Activated CD4-positive, alpha-beta T cell treated with anti-CD3 and anti-CD28 coated beads for 36 hours (primary cell): ENCODE measurements at places on chromosomes 3 and 15.

GRCh38 chr15:83436513-83437158 is 10.5 kb upstream of the SH3GL3 start:
- no peak for DNase-seq

DNA sequence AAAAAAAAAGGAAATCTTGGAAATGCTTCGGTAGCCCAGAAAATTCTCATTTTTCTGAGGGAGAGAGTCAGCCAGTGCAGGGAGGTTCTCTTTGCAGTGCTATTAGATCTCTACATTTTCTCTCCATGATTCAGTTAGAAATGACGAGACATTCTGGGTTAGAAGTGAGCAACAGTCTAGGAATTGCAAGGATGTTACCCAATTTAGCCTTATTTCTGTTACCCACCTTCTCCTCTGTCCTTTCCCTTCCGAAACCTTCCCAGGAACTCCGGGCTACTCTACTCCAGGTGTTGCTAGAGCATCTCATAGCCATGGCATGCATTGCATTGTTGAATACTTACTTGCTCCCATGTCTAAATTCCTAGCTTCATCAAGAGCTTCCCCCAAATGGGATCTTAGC is 106.8 kb downstream of the EDEM1 start:
- no peak for DNase-seq

DNA sequence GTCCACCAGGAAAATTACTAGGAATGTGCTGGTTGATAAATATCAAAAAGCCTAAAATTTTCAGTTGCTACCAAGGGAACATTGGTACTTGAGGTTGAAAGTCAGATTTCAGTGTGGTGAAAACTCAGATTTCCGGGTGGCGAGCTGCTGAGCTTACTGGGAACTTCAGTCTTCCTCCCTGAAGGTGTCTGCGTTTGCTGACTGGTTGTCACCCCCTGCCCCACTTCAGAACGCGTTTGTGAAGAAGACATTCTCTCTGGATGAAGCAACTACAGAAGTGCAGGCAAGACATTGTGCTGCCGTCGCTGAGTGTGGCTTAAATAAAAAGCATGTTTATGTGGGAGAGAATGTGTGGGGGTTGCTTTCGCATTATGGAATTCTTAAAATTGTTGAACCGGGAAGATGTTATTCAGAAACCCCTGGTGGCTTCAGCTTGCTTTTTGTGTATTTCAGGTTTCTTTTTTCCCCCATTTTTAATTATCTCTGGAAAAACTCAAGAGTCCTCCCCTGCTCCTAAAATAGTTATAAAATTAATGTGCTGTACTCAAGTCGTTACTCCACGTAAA is 7.1 kb downstream of the FAM81A start:
- no peak for DNase-seq

- DNase-seq, result peak; percentile 20
Measured at GRCh38 chr3:192887047-192887446, 30.6 kb downstream of the MB21D2 start.

GRCh38 chr3:5343459-5343858 is 156.0 kb downstream of the EDEM1 start:
- DNase-seq, result no peak

DNA sequence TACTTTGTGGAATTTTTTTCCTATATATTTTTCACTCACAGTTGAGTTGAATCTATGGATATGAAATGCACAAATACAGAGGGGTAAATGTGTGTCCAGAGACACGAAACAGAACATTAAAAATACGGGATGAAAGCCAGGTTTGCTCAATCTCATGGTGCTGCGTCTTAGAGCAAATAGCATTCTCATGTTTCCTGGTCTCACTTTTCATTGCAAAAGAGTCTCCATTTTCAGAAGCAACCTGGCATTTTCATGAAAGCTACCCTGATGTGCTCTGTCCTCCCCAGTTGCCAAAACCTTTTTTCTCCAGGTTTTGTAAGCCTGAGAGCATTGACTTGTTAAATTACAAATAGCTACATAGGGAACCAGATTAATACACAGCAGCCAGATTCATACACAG is 49.5 kb upstream of the MBNL1 start:
- no peak for DNase-seq

GRCh38 chr3:152729906-152730305 is 105.0 kb upstream of the P2RY1 start:
- DNase-seq, result no peak

- DNase-seq, result no peak
Measured at GRCh38 chr3:46407970-46408369, 911 bp downstream of the CCRL2 start.

DNA sequence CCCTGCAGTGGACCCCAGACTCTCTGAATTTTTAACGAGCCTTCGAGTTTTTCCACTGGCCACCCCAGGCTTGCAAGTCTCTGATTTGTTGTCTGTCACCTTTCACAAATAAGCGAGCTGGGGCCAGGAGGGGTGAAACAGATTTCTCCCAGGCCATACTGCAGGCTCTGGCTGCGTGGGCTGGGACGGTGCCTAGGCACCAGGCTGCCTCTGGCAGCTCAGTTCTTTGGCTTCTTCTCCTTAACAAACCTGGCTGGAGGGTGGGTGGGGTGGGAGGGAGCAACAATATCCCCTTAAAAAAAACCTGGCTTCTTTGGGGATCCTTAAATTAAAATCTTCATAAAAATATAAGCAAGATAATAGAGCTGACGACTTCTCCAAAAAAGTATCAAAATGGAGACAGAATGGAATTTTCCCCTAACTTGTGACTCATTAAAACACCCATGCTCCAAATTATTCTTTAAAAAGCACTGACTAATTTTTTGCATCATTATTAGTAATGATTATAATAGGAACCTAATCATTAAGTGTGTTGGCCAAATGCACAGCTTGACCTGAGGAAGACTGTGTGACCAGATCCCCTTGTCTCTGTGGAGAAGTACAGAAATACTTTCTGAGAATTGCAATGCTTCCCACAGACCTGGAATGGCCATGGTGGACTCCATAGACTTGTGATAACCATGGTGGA is 84.1 kb downstream of the SNRK start:
- no peak for DNase-seq

- no peak for DNase-seq
Measured at GRCh38 chr3:184177331-184177731, 2.7 kb downstream of the AP2M1 start.

DNA sequence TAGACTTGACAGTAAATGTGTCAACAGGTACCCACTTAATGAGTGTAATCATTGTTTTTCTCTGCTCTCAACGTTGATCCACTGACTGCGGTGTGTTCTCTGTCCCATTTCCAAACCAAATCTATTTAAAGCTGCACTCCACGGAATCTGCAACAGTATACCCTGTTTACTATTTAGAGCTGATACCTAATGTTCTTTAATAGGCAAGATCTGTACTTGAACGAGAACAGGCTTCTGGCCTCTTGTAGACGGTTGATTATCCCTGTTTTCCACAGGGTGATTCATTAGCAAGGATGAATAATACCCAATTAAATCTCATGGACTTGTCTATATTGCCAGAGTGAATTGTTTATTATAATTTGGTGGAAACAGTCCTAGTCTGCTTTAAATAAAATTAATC is 189.9 kb downstream of the LPP start:
- DNase-seq, result no peak

GRCh38 chr3:77319711-77320110 is 279.8 kb downstream of the ROBO2 start:
- DNase-seq, result no peak

GRCh38 chr3:172040078-172040980 is 951 bp downstream of the FNDC3B start:
- peak; percentile 57 for DNase-seq

GRCh38 chr3:85254738-85255137 is 295.9 kb downstream of the CADM2 start:
- no peak for DNase-seq

DNA sequence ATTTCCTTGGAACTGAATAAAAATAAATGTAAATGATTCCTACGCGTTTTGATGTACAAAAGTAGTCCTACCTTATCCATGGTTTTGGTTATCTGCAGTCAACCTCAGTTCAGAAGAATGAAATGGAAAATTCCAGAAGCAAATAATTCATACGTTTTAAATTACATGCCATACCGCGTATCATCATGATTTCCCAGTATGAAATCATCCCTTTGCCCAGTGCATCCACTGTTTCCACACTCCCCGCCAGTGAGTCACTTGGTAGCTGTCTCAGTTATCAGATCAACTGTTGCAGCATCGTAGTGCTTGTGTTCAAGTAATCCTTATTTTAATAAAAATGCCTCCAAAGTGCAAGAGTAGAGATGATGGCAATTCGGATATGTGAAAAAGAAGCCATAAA is 9.1 kb upstream of the MFSD1 start:
- no peak for DNase-seq

DNA sequence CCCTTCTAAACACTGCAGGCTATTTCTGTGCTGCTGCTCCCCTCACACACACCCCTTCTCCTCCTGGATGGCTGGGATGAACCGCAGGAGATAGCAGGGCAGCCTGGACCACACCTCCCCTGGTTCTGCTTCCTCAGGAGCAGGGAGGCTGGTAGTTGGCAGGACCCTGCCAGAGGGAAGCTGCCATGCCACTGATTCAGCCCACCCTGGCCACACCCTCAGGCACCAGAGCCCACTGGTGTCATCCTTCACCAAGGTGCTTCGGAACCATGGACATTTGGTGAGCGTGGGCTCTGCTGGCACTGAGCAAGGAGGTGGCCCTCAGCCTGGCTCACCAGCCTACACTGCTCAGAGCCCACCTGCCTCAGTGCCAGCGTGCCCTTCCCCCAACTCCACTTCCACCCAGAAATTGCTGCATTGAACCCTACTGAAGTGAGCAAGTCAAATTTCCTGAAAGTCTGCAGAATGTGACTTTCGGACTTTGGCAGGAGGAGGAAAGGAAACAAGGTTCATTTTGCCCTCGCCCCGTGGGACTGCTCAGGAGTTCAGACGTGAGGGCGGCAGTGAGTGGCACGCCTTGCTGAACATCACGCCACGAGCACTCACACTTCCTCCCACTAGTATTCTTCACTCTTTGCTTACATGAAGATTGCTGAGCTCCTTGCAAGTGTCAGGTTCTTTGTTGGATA is 26.3 kb downstream of the BMF start:
- no peak for DNase-seq

GRCh38 chr3:172708921-172709773 is 1.7 kb downstream of the NCEH1 start:
- no peak for DNase-seq

- DNase-seq, result no peak
Measured at GRCh38 chr3:66018057-66019033, 20.4 kb downstream of the MAGI1 start.

DNA sequence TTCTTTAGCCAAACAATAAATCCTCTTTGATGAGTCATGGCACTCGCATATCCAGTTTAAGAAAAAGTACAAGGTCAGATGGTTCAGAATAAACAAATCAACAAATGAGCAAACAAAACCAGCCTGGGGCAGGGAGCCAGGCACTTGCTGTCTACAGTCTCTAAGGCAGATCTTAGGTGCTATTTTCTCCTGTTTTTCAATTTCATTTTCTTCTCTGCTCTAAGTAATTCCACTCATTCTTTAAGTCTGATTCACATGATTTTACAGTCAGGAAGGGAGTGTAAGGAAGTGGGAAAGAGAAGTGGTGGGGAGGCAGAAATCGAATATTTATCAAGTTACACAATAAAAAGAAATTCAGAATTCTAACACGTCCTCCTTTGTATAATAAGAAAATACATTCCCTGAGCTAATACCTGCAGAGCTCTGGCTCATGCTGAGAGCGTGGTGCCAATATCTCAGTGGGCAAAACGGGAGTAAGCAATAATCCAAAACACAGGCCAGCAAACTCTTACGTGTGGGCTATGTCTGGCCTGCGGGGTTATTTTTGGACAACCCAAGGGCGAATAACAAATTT is 298.6 kb downstream of the ADAMTS17 start:
- no peak for DNase-seq

- DNase-seq, result no peak
Measured at GRCh38 chr3:56851966-56852884, 50.5 kb upstream of the ARHGEF3 start.

GRCh38 chr15:93088981-93089726 is at the start of gene RGMA:
RGMA (minus strand) TSS chr15:93089211; CDS start chr15:93088932, 279 bp downstream.
- peak; percentile 26 for DNase-seq

DNA sequence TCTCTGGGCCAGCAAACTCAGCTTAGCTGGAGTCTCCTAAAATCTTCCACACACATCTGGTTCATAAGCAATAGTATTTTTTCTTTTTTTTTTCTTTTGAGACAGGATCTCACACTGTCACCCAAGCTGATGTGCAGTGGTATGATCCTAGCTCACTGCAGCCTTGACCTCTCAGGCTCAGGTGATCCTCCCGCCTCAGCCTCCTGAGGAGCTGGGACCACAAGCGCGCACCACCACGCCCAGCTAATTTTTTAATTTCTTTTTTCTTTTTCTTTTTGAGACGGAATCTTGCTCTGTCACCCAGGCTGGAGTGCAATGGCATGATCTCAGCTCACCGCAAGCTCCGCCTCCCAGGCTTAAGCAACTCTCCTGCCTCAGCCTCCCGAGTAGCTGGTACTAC is 34.3 kb downstream of the RNU5B-1 start:
- no peak for DNase-seq

- no peak for DNase-seq
Measured at GRCh38 chr3:56025326-56025725, 442.9 kb downstream of the ERC2 start.

GRCh38 chr15:34716111-34716510 is 38.7 kb downstream of the GJD2 start:
- DNase-seq, result no peak

- no peak for DNase-seq
Measured at GRCh38 chr3:114874522-114874971, 272.5 kb downstream of the ZBTB20 start.

- no peak for DNase-seq
Measured at GRCh38 chr3:184272269-184272668, 3.6 kb upstream of the ECE2 start.

GRCh38 chr15:73601451-73602445 is 31.4 kb downstream of the NPTN start:
- DNase-seq, result no peak

DNA sequence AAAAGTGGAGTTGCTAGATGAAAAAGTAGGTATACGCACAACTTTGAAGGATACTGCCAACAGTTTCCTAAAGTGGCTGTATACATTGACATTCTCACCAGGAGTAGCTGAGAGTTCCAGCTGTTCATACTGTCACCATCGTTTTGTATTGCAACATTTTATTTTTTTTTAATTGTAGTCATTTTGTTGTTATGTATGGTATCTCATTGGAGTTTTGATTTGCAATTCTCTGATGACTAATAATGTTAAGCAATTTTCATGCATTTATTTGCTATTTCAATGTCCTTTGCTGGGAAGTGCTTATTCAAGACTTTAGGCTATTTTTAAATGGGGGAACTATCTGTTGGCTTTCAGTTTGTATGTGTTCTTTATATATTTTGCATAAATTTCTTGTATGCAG is 185.1 kb upstream of the TGFBR2 start:
- DNase-seq, result no peak

GRCh38 chr3:140292170-140292569 is 357.2 kb downstream of the CLSTN2 start:
- no peak for DNase-seq

- peak; percentile 15 for DNase-seq
Measured at GRCh38 chr3:11808231-11808630, 38.5 kb downstream of the TAMM41 start.

- no peak for DNase-seq
Measured at GRCh38 chr15:101433396-101433795, 56.1 kb downstream of the PCSK6 start.

- DNase-seq, result peak; percentile 67
Measured at GRCh38 chr3:71111784-71112440, 471.6 kb downstream of the FOXP1 start.

GRCh38 chr15:64013179-64014062 is 32.9 kb downstream of the DAPK2 start:
- peak; percentile 49 for DNase-seq
